ENCODE measurements at places on chromosomes 1 and 21.

DNA sequence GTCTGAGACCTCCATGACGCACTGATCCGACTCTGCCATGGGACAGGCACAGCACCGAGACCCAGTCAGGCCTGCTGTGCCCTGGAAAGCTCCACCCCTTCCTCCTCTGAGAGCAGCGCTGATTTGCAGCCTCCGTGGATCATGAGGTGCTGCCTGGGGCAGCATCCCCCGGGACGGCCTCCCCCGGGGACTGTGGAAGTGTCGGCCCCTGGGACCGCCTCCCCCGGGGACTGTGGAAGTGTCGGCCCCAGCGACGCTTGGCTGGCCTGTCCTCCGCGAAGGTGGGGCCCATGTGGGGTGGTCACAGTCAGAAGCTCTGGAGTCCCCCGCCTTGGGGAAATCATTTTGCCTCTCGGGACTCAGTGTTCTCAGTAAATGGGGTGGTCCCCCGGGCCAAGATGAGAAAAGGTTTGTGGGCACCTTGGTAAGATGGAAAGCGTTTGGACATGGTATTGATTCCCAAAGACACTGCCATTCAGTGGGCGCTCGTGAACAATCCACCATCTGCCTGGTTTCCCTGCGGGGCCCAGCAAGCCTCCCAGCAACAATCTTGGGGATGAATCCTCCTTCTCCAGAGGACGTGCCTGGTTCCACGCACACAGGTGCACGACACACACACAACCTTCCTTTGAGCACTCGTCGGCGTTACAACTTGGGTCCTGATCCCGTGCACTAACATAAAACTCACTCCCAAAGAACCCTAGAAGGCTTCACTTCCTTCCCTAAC lies 3.0 kb downstream of the TFF2 start:
- no peak for DNase-seq

DNA sequence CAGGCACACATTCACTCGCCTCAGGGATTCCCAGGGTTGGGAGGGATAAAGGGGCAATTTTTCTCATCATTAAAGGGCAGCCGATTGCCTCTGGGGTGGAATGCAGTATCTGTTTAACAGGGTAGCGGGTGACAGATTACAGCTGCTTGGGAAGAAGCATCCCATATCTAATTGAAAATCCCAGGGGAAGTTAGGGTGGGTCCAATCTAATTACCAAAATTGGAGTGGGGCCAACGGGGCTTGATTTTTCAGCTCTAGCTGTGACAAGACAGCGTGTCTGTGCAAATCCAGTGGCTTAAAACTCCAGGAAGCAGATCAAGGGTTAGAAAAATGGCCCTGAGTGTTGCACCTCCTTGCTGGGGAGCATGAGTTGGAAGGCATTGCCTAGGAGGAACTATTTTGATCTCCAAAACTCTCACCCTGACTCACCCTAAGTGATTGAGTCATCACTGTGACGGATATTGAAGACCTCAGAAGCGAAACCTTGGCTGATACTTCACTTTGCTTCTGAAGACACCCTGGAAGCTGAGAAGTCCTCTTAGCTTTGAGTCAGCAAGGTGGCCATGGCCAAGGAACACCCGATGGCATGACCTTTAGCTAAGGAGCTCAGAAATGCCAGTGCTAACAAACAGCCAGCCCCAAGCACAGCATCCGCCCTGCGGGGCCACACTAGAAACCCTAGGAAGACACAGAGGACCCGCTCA lies 46.0 kb downstream of the GRHL3 start:
- DNase-seq: peak; percentile 8

GRCh38 chr1:236163463-236164153 lies 21.3 kb downstream of the GPR137B start:
- DNase-seq: no peak

DNA sequence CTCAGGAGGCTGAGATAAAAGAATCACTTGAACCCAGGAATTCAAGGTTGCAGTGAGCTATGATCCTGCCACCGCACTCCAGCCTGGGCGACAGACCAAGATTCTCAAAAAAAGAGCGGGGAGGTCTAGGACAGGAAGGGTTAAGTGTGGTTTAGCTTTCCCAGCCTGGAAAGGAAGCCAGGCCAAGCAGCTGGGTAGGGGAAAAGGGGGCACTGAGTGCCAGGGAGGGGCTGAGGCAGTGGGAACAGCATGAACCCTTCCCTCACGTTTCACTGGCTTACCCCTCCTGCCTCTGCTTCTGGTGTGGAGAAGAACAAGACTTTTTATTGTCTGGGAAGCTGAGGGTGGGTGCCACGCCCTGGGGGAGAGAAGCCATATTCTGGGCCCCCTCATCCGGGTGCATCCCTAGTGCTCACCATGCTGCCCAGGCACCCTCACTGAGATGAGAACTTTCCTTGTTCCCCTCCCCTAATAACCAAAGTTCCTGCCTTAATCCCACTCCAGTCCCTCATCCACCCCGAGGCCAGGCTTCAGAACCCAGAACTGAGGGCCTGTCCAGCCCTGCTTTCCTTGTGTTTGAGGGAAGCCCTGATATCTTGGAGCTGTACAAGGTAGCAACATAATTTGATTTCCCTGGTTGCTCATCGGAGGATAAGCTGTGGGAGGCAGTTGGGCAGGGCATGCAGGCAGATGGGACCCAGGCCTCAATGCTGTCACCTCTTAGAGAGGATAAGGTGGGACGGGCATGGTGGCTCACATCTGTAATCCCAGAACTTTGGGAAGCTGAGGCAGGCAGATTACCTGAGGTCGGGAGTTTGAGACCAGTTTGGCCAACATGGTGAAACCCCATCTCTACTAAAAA lies 2.0 kb upstream of the LMNA start:
- DNase-seq: no peak

GRCh38 chr1:198638441-198638840 lies 399 bp upstream of the PTPRC start:
- DNase-seq: no peak
